Immature natural killer cell (primary cell): ENCODE measurements at places on chromosomes 2 and 18.

DNA sequence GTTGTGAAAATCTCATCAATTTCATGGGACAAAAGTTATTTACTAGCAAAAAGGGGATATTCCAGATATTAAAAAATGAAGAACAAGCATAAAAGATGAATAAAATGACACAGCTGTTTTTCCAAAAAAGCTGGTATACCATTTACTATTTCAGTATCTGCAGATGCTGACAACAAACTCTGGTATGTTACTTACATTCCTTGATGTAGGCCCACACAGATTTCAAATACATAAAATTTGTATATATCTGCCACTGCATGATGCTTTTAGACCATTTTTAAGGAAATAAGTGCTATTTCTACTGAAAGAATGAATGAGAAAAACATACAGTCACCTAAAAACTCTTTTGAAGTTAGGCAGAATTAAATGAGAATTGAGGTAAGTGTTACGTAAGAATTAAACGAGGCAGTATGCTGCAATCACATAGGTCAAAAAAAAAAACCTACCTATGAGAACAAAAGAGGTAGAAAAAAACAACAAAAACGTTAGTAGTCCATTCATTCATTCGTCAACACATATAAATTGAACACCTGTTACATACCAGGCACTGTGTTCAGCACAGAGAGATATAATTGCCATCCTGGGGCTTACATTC, 32.5 kb downstream of the ARL5A start:
- no peak for DNase-seq

GRCh38 chr2:175074478-175074877, 69.3 kb upstream of the CHN1 start:
- DNase-seq, result no peak

DNA sequence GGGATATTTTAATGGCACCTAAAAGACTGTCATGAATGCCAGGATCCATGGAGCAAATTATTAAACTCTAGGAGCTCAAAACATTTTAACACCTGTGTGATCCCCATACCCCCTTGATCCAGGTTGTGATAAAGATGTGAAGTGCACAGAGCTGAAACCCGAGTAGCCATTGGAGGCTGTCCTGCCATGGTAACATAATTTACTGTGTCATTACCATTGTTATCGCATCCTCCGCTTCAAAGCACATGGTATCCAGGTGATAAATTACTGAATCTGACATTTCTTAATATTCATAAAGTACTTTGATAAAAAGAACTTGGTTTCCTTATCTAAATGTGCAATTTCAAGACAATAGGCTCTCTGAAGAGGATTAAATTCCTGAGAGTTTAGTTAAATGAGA, 109.3 kb downstream of the CHST9 start:
- no peak for DNase-seq

- no peak for DNase-seq
These were observed 49.2 kb upstream of the TUBA3D start for GRCh38 chr2:131426727-131427126.

DNA sequence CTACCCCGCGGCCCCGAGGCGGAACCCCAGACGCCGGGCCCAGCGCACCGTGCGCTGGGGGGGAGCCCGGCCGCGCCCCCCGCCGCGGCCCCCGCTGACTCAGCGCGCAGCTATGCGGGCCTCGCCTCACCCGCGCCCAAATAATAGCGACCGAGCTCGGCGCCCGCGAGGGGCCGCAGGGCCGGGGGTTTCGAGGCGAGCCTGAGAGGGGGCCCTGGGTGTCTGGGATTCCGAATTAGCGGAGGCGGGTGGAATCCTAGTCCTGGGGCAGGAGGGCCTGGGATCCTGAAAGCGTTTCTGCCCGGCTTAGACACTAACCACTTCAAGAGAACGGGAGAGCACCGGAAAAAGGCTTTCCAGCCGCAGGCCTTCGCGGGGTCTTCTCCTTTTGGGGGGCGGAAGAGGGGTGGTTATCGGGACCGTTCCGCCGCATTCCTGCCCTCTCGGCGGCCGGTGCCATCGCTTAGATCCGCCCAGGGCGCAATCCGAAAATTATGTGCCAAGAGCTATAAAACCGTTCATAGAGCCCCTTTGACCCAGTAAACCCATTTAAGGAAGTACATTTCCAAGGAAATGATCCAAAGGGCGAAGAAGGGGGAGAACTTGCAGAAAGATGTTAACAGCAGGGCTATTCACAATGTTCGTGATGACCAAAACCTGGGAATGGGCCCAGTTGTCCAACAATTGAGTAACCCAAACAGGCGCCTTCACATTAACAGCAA, 681 bp upstream of the ROCK2 start:
- no peak for DNase-seq

GRCh38 chr2:15555760-15556193, 5.4 kb downstream of the NBAS start:
- DNase-seq, result no peak

DNA sequence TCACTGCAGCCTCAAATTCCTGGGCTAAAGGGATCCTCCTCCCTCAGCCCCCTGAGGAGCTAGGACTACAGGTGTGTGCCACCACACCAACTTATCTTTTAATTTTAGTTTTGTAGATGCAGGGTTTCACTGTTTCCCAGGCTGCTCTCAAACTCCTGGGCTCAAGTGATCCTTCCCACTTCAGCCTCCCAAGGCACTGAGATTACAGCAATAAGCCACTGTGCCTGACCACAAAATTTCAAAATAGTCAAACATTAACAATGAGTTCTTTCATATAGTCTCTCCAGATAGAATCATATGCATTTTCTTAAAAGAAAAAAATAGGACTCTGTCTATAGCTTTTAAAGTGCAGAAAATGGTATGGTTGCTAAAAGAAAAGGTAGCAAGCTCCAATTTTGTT, 24.9 kb upstream of the PID1 start:
- DNase-seq, result no peak

- no peak for DNase-seq
These were observed 167.9 kb downstream of the INHBB start for GRCh38 chr2:120513776-120514357.

DNA sequence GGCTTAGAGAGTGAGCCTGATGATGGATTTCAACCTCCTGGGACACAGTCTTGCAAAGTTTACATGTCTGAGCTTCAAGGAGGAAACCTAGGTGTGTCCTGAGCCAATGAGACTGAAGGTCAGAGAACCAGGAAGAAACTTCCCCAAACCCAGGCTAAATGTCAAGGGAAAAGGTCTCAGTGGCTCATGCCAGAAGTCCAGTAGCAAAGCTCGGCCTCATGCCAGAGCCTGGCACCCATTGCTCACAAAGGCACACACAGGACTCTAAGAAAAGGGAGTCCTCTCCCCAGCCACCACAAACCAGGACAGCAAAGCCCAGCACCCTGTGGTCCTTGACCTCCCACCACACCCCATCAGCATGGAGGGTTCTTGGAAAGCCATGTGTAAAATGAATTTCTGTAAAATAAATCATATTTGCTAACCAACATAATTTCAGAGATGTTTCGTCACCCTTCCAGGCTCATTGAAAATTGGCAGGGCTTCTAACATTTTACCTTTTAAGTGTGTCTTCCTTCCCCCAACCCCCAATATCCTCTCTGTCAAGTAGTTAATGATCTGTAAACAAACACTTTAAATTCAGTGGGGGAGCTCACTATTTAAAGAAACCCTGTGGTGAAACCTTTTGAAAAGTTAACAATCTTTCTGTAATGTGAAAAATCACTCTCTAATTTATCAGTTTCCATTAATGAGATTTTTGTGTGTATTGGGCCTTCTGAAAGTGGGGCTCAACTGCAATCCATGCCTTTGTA, 77.1 kb downstream of the BCL11A start:
- no peak for DNase-seq

DNA sequence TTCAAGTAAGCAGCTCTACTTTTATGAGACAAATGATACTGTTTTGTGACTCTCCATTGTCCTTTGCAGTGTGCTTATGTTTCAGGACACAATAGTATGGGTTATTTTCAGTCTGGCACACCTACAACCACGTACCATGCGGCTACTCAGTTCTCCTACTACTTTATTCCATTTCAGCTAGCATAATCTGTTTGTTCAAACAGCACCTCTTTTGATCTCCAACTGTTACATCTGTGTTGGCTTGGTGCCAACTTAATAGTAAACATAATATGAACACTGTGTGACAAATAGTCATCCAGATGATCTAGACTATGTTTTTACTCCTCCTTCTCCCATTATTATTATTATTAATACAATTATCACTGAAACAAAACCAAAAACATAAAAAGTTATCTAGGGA, 40.5 kb downstream of the MYO3B start:
- DNase-seq, result no peak

- no peak for DNase-seq
These were observed 425.2 kb upstream of the MEX3C start for GRCh38 chr18:51622702-51623101.

DNA sequence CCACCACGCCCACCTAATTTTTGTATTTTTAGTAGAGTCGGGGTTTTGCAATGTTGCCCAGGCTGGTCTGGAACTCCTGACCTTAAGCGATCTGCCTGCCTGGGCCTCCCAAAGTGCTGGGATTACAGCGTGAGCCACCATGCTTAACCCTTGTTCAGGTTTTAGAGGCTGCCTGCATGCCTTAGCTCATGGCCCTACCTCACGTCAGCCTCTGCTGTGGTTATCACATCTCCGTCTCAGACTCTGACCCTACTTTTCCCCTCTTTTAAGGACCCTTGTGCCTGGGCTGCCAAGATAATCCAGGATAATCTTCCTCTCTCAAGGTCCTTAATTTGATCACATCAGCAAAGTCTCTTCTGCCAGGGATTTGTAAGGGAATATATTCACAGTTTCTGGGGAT, 98.2 kb upstream of the PMAIP1 start:
- no peak for DNase-seq

DNA sequence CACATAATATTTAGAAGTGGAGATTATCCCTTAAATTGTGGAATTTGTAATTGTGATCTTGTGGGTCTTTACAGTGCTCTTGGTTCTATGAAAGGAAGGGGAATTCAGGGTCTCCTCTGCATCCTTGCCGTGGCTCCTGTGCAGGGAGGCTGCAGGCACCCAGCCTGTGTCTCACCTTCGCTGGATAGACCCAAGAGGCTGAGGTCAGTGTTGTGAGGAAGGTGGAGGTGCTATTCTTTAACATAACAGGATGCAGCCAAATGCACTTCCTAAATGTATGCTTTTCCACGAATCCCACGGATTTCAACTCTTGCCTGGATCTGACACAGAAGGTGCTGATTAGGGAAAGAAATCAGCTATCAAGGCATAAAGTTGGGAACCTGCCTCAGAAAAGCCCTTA, 69.5 kb downstream of the TMEM18 start:
- no peak for DNase-seq

DNA sequence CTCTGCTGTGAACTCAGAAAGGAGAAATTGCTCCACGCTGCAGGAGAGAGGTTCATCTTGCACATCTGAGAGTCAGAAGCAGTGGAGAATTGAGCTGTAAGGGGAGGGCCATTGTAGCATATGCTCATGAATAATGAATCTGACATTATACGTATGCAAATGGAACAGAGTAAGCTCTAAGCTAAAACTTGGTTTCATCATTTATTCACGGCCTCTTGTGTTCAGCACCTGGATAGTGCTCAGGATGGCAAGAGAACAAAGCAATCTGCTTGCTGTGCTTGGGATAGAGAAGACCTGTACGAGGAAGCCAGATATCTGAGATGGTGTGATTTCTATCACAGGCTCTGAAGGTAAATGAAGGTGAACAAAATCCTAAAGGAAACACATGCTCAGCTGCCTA, 87.9 kb upstream of the GCFC2 start:
- no peak for DNase-seq

DNA sequence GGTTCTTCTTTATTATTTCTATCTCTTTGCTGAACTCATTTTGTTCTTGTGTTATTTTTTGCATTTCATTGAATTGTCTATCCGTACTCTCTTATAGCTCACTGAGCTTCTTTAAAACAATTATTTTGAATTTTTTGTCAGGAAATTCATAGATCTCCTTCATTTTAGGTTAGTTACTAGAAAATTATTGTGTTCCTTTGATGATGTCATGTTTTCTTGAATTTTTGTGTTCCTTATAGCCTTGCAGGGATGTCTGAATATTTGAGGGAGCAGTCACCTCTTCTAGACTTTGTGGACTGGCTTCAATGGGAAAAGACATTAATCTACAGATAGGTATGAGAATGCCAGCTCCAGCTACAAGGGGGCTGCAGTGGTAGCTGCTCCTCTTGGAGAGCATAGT, 20.7 kb upstream of the OSBPL6 start:
- DNase-seq, result no peak

GRCh38 chr2:20600756-20601325, 50.1 kb downstream of the HS1BP3 start:
- no peak for DNase-seq

- DNase-seq, result no peak
These were observed 18.0 kb downstream of the ITSN2 start for GRCh38 chr2:24342110-24342910.

GRCh38 chr2:113025737-113026136, 20.5 kb downstream of the IL36A start:
- no peak for DNase-seq

DNA sequence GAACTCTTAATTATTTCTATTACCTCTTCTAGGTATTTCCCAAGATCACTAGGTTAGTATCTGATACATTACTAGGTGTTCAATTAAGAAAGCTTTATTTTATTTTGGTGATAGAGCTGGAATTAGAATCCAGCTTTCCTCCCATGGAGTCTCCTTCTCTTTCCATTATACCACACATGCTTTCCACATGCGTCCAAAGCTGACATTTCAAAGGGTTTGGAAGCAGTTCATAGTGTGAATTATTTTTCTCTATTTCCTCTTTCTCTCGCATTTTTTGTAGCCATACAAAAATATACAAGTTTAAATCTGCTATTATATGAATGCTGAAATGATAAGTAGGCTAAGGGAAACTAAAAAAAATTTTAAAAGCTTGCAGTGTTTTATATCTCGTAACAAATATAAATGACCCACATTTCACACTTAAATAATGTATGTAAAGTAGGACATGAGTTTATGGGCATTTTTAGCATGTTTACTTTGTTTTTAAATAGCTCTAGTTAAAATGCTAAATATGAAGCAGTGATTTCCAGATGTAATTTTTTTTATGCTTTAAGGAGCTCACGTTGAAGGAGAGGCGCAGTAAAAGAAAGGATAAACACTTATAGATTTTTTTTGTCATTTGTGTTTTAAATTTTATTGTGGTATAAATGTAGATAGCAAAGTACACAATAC, 20.1 kb downstream of the ZC3H6 start:
- no peak for DNase-seq

- DNase-seq, result no peak
These were observed 114.5 kb downstream of the METTL8 start for GRCh38 chr2:171319164-171319810.

GRCh38 chr2:28377195-28377816, 15.4 kb upstream of the FOSL2 start:
- no peak for DNase-seq

GRCh38 chr2:175766880-175767279, 235.2 kb downstream of the LNPK start:
- no peak for DNase-seq
